ENCODE measurements at places on chromosomes 7 and 10.

- no peak for DNase-seq
Observed at GRCh38 chr7:141671705-141672496, 30.1 kb downstream of the DENND11 start.

DNA sequence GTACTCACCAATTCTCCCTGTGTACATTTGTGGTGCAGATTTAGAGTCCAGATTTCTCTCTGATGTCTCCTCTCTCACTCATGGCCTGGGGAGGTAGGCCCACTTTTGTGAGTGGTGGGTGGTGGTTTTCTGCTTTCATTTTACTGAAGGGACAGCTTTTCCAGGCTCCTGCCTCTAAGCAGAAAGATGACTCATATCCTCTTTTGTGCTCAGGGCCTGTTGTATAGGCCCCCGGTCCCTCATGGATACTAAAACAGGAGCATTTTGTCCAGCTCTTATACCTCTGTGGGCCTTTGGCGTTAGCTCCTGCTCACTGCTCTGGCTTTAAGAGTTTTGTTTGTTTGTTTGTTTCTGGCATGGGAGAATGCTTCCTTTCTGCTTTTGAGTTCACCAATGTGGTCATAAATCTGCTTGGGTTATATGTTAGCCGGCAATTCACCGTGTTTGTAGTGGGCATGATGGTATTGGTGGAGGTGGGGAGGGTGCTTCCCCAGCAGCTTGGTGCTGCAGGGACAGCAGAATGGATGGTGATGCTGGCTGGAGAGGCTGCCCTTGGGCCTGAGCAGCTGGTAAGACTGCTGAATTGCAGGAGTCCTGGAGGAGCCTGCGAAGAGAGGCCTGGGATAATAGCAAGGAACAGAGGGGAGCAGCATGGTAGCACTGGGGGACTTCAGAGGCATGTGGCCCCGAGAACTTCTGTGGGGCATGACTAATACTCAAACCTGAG is 468.7 kb downstream of the RPS24 start:
- no peak for DNase-seq

GRCh38 chr7:1244700-1245523 is 12.2 kb downstream of the UNCX start:
- DNase-seq, result no peak

DNA sequence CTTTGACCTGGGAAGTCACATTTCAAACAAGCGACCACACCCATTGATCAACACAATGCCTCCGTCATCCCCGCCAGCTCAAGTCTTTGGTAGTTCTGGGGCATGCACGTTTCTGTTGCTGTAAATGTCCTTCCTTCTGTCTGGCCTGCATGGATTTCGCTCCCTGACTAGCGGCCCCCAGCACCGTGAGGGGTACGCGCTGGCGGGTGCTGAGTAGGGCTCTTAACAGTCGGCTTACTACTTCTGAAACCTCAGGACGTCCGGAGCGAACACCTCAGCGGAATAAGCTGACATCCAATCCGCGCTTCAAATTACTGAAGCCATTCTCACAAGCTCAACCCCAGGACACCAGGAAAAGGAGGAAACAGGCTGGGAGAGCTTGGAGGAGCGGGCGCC is 505 bp downstream of the NUDCD3 start:
- DNase-seq, result no peak

- peak; percentile 1 for DNase-seq
Observed at GRCh38 chr7:65475734-65476319, 102.2 kb downstream of the ZNF92 start.

DNA sequence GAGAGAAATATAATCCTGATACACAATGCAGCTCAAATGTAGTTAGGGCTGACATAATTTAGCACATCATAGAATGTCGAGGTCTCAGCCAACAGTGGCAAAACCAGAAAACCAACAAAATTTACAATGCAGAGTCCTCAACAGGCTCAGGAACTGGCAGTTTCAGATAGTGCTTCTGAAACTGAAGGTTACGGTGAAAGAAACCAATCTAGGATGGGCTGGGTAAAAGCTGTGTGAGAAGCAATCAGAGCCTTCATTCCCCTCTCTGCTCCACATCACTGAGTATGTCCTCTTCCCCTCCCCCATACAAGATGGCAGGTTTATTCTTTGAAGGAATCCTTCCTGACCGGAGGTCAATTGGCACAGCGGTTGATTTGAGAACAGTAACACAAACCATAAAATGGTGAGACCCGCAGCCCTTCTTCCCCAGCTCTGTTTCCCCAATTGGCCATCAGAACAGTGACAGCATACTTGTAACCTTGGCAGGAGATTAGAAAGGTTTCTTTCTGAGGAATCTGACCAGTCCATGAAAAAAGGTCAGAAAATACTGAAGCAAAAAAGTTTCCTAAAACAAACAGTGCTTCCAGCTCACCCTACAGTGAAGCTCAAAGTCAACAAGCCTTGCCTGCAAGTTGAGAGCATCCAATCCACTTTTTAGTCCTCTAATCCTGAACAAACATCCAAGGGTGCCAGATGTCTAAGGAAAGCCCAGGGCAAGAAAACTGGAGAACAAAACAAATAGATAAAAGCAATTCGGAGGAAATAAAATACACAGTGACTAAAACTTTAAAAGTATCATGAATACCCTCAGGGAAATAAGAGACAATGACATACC is 53.9 kb upstream of the IL6 start:
- no peak for DNase-seq

- DNase-seq, result no peak
Observed at GRCh38 chr7:157077986-157078644, 60.6 kb upstream of the UBE3C start.

GRCh38 chr10:125084614-125085257 is 75.6 kb downstream of the CTBP2 start:
- no peak for DNase-seq

GRCh38 chr10:100345570-100346330 is 1.3 kb upstream of the SCD start:
- no peak for DNase-seq

DNA sequence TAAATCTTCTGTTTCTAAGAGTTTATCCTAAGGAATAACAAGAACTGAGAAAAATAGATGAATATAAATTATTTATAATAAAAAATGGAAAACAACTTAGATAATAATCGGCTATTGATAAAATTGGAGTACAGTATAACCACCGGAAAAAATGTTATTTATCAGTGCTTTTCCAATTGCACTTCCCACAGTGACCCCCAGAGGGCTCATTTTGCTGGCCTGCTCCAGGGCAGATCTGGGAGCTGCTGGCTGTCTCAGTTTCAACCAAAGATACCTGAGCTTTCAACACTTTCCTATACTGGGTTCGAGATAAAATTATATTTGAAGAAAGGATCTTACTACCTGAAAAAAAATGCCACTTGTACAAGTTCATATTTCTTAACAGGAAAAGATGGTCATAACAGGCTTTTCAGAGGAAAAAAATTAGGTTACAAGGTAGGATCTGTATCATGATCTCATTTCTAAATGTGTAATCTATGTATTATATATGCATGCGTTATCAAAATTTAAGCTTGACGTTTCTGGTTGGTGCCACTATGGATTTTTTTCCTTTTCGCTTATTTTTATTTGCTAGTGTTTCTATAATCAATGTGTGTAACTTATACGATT is 165.7 kb downstream of the NPSR1 start:
- DNase-seq, result peak; percentile 14

DNA sequence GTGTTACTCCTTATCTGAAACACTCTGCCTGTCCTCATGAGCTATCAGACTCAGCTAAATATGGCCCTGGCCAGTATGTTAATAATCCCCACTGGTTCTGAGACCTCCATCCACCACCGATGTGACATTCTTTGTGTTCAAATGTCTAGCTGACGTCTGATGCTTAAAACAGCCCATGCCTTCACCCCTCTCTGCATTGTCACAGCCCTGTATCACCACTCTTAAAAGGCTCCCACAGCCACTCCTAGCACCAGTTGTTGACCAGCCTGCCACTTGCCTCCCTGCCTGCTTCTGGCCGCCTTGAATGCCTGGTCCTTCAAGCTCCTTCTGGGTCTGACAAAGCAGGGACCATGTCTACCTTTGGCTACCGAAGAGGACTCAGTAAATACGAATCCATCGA is at the start of gene LMOD2:
Gene LMOD2, plus strand, starts transcription at position 253 of the 400 bp plus-strand sequence. Its CDS starts 98 bp downstream, at position 351.
- no peak for DNase-seq

DNA sequence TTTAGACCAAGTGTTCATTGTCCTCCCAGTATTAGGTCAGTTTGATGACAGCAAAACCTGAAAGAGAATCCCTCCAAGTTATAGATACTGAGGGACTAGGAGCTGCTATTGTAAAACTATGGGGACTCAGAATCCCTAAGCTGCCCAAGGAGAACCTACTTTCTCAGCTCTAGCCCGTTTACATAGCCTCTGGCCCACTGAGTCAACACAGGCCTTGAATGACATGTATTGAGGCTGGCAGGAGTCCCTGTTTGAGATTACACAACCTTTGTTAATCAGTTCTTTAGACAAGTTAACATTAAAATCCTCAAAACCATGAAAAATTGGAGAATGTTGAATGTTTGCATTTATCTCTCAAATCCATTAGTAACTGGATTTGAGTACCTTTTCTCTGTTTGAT is 1079.0 kb downstream of the KCNMA1 start:
- DNase-seq, result no peak

DNA sequence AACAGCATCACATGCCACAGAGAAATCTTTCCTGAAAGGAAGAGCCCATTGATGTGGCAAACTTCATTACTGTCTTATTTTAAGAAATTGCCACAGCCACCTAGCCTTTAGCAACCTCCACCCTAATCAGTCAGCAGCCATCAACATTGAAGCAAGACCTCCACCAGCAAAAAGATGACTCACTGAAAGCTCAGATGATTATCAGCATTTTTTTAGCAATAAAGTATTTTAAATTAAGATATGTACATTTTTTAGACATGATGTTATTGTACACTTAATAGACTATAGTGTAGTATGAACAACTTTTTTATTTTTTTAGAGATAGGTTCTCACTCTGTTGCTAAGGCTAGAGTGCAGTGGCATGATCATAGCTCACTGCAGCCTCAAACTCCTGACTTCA is 14.8 kb downstream of the STEAP1B start:
- no peak for DNase-seq

- no peak for DNase-seq
Observed at GRCh38 chr7:36021917-36022550, 131.0 kb upstream of the EEPD1 start.
